ENCODE measurements at places on chromosomes 6 and 20.

- no peak for DNase-seq
Measured at GRCh38 chr20:12773936-12774335, 234.8 kb upstream of the SPTLC3 start.

DNA sequence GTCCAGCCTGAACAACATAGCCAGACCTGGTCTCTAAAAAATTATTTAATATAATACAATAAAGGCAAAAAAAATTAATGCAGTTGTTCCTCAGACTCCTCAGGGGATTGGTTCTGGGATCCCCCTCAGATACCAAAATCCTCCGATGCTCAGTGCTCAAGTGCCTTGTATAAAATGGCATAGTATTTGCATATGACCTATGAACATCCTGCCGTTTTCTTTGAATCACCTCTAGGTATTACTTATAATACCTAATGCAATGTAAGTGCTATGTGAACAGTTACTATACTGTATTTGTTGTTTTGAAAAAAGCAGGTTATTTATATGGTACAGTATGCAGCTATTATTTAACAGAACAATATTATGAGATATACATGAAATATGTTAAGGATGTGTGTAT is 43.3 kb downstream of the RNGTT start:
- no peak for DNase-seq

DNA sequence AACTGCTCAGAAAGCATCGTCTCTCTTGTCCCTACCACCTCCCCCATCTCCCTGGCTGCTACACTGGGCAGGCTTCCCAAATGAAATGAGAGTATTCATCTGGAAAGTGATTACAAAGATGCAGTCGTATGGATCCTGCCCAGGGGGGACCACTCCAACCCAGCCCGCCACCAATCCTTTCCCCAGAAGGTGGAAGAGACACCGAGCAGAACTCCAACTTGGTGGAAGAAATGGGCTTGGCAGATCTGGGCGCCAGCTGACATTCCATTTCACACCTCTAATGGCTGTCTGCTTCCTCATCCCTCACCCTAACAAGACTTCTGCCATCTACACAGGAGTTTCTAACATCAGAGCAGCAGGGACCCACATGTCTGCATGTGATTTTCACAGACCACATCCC is 12.7 kb downstream of the PKHD1 start:
- no peak for DNase-seq

DNA sequence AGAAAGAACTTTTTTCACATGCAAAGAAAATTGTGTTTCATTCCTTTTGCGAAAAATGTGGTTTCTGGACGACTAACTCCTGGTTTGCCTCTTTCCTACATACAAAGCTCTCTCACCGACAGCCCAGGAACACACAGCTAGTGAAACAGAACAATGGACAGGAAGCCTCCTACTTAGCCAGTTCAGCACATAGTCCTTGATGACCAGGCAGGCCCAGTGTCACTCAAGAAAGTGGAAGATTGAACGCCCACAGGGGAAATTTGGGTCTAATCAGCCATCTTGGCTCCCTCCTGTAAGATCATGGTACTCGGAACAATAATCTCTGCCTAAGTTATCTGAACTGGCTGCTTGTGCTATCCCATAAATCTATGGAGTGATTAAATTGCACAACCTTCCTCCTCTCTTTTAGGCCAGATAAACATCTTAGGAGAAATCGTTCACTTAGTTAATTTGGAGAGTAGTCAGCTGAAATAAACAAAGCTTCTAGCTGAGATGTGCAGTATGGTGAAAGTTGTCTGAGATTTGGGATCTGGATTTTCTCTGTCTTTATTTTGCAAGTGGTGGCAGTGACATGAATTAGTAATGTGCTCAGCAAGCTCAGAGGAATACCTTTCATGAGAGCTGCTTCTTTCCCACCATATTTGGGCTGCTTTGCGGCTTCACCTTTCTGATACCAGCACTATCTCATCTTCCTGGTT is 147.0 kb downstream of the MTFR2 start:
- DNase-seq: no peak

- DNase-seq: no peak
Measured at GRCh38 chr6:155022721-155023120, 27.6 kb downstream of the TIAM2 start.

DNA sequence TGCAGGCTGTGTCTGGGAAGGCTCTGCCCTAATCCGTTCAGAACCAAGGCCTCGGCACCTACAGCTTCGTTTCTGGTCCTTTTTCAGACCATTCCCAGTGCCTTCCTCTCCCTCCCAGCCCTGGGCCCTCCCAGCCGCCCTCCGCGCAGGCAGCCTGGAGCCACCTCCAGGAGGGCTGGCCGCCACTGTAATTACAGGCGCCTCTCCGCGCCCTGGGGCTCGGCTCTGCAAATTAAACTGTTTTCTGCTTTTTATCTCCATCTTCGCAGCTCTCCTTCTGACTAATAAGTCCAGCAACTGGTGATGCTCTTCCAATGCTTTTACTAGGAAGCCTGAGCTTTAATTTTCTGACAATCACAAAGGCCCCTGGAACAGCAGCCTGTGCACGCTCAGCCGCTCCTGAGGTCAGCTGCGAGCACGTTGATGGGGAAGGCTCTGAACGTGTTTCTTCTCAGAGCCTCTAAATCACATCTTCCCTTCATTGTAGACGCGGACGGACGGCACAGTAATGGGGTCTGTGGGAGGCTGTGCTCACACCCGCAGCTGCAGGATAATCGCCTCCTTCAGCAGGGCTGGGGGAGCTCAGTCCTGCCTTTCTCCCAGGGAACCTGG is 194.6 kb downstream of the DLL1 start:
- no peak for DNase-seq

- no peak for DNase-seq
Measured at GRCh38 chr6:88867841-88868731, 95.3 kb downstream of the RNGTT start.

GRCh38 chr20:1879934-1880333 is 15.3 kb upstream of the SIRPA start:
- no peak for DNase-seq

DNA sequence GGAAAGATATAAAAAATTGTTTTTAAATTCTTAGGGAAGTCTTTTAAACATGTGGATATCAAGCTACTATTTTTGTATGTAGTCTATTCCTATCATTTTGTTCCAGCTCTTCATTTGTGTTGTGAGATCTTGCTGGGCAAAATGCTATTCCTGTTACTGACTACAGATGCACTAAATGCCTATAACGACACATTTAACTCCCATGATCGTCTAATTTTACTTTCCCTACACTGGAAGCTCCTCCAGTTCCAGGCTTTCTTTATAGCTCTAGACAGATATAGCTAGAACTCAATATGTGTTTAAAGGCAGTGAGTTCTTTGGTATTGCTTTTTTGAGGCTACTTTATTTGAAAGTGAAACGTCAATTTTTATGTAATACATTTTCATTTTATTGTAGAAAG is 971.5 kb upstream of the CITED2 start:
- DNase-seq: no peak

DNA sequence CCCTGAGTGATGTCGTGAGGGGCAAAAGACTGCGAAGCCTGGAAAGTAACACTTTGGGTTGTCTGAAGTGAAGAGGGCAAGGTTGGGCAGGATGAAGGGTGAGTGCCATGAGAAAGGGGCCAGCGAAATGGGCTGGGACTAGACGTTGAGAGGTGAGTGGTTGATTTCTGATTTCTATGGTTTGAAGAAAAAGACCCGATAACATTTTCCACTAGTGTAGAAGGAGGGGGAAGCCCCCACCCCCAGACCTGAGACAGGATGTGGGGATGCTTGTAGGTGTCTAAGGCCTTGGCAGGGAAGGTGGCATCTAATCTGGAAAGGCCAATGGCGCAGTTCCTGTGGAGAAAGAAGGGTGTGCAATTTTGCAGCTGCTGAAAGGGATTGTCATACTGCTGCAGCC is 25.3 kb upstream of the KIF3B start:
- no peak for DNase-seq

GRCh38 chr20:24605937-24606455 is 136.6 kb downstream of the SYNDIG1 start:
- no peak for DNase-seq

DNA sequence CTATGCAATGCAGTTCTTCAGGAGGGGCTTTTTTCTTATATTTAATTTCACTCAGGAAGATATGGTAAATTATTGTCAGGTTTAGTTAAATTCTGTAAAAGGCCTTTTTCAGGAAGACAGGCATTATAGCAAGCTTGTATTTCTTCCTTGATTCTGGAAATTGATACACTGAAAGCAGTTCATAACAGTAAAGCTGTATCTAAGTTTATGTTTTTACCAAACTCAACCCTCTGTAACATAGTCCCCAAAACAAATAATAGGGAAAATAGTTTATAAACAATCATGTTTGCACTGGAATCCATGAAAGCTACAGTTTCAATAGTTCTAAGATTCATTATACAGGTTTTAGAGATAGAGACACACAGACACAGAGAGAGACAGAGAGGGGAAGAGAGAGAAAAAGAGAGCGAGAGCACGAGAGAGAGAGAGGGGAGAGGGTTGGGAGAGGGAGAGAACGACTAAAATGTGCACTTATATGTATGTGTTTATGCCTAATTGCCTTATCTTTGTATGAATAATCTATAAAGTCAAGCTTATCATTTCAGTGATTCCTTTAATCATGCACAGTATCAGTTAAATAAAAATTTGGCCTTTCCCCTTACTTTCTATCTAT is 454.4 kb downstream of the RFPL4B start:
- DNase-seq: no peak

DNA sequence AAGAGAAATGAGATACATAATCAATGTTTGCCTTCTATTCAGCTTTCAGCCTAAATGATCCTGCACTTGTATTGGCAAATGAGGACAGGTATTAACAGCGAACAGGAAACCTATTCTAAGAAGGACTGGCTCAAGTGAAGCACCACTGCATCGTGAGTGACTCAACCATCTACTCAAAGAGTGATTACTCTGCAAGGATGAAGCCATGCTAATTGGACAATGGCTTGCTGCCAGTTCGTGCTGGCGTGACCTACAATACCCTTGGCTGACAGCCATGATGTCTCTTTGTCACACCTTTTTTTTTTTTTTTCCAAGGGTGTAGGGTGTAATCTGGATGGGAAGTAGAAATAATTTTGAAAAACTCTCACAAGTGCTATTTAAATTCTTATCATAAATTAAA is 104.9 kb downstream of the GJA10 start:
- peak; percentile 73 for DNase-seq

DNA sequence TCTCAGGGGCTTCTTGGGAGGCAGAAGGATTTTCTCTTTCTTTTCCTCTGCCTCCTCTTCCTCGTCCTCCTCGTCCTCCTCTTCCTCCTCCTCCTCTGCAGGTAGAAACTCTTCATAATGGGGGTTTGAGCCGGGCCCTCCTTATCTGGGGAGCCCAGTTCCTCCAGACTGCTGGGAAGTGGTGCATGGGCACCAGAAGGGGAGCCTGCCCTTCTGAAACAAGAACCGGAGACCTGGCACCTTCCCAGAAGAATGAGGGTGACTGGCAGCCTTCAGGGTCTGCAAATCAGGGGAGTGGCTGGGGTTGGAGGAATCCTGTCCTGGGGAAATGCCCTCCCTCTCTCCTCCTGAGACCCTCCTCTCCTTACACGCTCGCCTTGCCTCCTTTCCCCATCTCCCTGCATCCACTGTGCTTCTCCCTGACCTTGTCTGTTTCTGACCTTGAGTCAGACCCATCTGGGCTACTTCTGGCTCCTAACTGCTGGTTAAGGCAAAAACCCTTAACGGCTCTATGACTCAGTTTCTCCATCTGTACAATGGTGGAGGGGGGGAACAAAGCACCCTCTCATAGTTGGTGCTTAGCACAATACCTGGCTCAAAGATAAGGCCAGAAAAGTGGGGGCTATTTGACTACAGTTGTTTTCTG is 1.7 kb downstream of the TULP1 start:
- DNase-seq: no peak

GRCh38 chr6:161748535-161749416 is 474.9 kb upstream of the AGPAT4 start:
- no peak for DNase-seq
